ENCODE measurements at places on chromosomes 7 and 10.

GRCh38 chr7:111356941-111357340 is 205.4 kb downstream of the IMMP2L start:
- no peak for DNase-seq

DNA sequence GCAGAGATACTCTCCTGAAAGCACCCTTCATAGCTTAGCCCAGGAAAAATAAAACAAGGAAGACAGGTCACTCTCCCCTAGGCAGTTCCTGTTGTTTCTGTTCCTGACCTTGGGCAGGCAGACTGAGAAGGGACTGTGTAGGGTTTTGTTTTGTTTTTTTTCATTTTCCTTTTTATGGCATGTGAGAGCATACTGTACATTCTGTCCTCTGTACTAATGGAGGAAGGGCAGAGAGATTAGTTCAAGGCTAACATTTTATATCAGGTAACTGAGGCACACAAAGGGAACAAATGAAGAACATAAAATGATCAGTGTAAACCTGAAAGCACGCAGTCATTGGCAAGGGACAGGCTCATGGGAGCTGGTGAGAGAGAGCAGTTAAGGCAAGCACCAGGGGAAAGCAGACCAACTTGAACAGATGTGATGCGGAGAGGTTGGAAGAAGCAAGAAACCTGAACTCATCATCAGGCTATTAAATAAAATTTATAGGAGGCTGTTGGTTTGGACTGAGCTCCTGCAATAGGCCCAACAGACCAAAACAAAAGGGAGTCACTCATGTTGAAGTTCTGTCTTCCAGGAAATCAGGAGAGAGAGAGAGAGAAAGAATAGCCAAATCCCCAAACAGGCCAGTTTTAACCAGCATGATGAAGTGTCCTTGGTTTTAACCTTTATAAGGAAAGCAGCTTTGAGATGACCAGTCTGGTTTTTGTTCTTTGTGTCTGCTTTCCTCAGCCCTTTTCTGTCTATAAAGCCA is 34.1 kb upstream of the PDCD4 start:
- DNase-seq, result no peak

- no peak for DNase-seq
Measured at GRCh38 chr7:41720046-41720445, 17.2 kb upstream of the INHBA start.

GRCh38 chr10:51651063-51651462 is 48.3 kb downstream of the CSTF2T start:
- DNase-seq, result no peak

- DNase-seq, result no peak
Measured at GRCh38 chr10:44394696-44395381, 9.9 kb upstream of the CXCL12 start.

Data from omental fat pad (tissue), 4 donors.